ENCODE measurements at places on chromosomes 11 and 22. TPM values are rescaled to one million over a fixed set of nuclear protein-coding genes. Genes with fewer than 3 reads are reported as not detected.

GRCh38 chr22:20117633-20118299 is 740 bp upstream of the TRMT2A start:
- peaks cover 23% of the 10 kb centered on the region for H3K4me1 ChIP-seq
- DNase-seq: peak; percentile 30

DNA sequence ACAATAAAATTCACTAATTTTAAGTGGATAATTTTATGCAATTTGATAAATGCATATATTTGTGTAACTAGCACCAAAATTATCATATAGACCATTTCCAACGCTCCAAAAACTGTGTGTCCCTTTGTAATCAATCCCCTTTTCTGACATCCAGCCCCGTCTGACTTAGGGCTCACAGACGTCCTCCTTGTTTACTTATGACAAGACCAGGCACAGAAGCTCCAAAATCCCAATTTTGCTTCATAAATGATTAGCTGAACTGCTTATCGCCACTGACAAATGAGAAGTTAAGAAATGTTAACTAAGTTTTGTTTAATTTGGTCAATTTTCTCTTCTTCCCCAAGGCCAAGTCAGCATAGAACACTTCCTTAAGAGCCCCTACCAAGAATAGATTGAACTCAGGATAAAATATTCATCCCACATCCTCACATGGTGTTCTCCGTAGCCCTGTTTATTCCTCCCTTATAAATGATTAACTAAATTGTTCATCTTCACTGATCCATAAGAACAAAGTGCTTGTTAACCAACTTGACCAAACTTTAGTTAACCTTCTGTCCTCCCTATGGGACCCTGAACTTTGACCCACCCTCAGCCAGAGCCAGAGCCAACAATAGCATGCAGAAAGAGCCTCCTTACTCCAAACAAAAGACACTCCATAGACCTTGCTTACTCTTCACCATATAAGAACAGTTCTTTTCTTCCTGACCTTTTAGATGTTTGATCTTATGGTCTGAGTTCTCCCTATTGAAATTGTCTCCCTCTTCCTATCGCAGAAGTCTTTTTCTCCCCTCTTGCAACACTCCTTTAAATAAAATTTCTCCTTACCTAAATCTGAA is 30.8 kb upstream of the GLYAT start:
- no peaks in the 10 kb centered on the region for H3K4me1 ChIP-seq
- DNase-seq: no peak
- no peak overlapping the region for H3K4me3 ChIP-seq
- H3K27ac ChIP-seq: no peak overlapping the region

DNA sequence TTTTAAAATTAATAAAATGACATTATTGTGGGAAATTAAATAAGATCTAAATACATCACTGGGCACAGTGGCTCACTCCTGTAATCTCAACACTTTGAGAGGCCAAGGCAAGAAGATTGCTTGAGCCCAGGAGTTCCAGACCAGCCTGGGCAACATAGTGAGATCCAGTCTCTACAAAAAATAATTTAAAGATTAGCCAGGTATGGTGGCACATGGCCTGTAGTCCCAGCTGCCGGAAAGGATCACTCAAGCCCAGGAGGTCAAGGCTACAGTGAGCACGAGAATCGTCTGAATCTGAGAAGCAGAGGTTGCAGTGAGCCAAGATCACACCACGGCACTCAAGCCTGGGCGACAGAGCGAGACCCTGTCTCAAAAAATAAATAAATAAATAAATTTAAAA is 15.9 kb upstream of the CARD10 start:
- H3K4me1 ChIP-seq: peaks cover 28% of the 10 kb centered on the region
- H3K27ac ChIP-seq: no peak overlapping the region
- no peaks in the 10 kb centered on the region for H3K27me3 ChIP-seq
- no peaks in the 10 kb centered on the region for H3K36me3 ChIP-seq
- no peak for DNase-seq

DNA sequence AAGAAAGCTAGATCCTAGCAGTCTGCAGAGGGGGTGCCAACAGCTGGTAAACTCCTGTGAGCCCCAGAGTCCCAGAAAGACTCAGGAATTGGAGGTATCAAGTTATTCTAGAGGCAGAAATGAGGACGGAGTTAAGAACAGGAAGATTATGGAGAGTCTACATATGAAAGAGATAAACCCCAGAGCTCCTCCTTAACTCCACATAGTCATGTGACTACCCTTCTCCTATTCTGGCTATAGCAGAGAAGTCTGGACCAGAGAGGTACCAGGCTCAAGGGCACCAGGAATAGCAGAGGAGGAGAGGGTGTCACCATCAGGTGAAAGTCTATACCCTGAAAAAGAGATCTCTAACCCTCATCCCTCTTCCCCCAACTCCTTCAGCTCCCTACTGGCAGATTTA is 29.6 kb downstream of the SCUBE2 start:
- H3K27me3 ChIP-seq: no peaks in the 10 kb centered on the region
- no peak overlapping the region for H3K4me3 ChIP-seq
- H3K36me3 ChIP-seq: no peaks in the 10 kb centered on the region
- no peak overlapping the region for H3K27ac ChIP-seq
- DNase-seq: no peak
- H3K4me1 ChIP-seq: no peaks in the 10 kb centered on the region

- no peak overlapping the region for H3K27ac ChIP-seq
- H3K4me1 ChIP-seq: no peaks in the 10 kb centered on the region
- DNase-seq: no peak
- H3K36me3 ChIP-seq: no peaks in the 10 kb centered on the region
Measured at GRCh38 chr11:113725407-113725806, 19.3 kb upstream of the TMPRSS5 start.

Gene ATG2A
- total RNA-seq: 30.1 TPM

DNA sequence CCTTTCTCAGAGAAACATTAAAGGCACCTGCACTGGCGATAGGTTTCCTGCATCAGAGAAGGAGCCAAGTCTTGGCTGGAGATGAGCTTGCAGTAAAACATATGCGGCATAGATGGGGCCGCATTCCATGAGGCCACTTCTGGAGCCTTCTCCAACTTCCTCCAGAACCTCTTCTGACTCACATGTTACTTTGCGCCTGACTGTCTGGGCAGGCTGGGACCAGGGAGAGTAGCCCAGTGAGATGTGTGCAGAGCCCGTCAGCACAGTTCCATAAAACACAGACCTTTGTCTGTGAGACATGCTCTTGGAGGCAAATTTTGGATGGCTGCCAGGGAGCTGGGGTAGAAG is 55.4 kb upstream of the BID start:
- peak overlapping the region; percentile 10 for H3K27ac ChIP-seq
- no peak overlapping the region for H3K4me3 ChIP-seq
- no peak for DNase-seq
- peaks cover 4% of the 10 kb centered on the region for H3K36me3 ChIP-seq

DNA sequence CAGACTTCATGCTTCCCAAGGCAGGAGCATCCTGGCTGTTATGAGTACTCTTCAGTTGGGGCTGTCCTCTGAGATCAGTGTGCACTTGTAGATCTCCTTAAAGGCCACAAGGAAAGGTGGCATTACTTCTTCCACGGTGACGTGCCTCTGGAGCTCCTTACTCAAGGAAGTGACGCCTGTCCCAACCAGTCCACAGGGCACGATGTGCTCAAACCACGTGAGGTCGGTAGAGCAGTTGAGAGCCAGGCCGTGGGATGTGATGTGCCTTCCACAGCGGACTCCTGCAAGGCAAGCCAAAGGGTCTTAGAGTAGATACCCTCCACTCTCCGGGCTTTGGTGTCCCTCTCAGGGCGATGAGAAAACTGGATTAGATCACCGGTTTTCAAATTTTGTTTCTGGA is 1.4 kb downstream of the LIPT2 start:
- DNase-seq: no peak
- peaks cover 8% of the 10 kb centered on the region for H3K4me1 ChIP-seq
- no peaks in the 10 kb centered on the region for H3K27me3 ChIP-seq
- peak overlapping the region; percentile 98 for H3K27ac ChIP-seq

Gene OR2AG2
- total RNA-seq: 17.2 TPM

GRCh38 chr11:19872512-19873145 is 160.0 kb downstream of the NAV2 start:
- H3K27ac ChIP-seq: no peak overlapping the region
- H3K27me3 ChIP-seq: no peaks in the 10 kb centered on the region
- no peak for DNase-seq
- H3K4me1 ChIP-seq: peaks cover 5% of the 10 kb centered on the region
- no peak overlapping the region for H3K4me3 ChIP-seq

Gene C11orf42
- not detected for total RNA-seq

DNA sequence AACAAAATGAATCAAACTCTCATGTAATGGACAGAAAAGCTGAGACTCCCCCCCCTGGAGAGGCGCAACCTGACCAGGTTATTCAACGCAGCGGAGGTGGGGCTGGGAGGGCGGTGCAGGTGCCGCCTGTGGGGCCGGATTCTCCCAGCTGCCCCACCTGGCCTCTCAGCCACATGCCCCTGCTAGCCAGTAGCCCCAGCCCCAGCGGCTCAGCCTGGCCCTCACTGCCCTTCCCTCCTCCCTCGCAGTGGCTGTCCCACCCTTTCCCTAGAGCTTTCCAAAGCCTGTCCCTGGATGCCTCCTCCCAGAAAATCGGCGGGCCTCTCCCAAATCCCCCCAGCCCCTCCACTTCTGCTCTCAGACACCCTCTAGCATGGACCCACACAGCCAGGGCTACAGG is 31.2 kb upstream of the RASD2 start:
- peaks cover 4% of the 10 kb centered on the region for H3K27me3 ChIP-seq
- H3K36me3 ChIP-seq: no peaks in the 10 kb centered on the region
- H3K4me1 ChIP-seq: no peaks in the 10 kb centered on the region
- H3K4me3 ChIP-seq: no peak overlapping the region
- no peak for DNase-seq

- DNase-seq: no peak
- H3K4me1 ChIP-seq: no peaks in the 10 kb centered on the region
- no peak overlapping the region for H3K4me3 ChIP-seq
- H3K27me3 ChIP-seq: no peaks in the 10 kb centered on the region
- H3K36me3 ChIP-seq: no peaks in the 10 kb centered on the region
- H3K27ac ChIP-seq: no peak overlapping the region
Measured at GRCh38 chr22:26464312-26464711, 19.3 kb downstream of the HPS4 start.

DNA sequence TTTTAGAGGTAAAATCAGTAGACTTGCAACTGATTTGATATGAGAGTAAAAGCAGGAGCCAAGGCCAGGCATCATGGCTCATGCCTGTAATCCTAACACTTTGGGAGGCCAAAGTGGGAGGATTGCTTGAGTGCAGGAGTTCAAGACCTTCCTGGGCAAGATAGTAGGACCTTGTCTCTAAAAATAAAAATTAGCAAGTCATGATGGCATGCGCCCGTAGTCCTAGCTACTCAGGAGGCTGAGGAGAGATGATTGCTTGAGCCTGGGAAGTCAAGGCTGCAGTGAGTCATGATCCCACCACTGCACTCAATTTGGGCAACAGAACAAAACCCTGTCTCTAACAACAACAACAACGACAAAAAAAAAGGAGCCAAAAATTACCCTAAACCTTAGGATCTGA is 13.5 kb downstream of the SGSM3 start:
- no peak for DNase-seq
- H3K4me1 ChIP-seq: peaks cover 16% of the 10 kb centered on the region
- no peaks in the 10 kb centered on the region for H3K27me3 ChIP-seq
- no peaks in the 10 kb centered on the region for H3K36me3 ChIP-seq
- no peak overlapping the region for H3K4me3 ChIP-seq

DNA sequence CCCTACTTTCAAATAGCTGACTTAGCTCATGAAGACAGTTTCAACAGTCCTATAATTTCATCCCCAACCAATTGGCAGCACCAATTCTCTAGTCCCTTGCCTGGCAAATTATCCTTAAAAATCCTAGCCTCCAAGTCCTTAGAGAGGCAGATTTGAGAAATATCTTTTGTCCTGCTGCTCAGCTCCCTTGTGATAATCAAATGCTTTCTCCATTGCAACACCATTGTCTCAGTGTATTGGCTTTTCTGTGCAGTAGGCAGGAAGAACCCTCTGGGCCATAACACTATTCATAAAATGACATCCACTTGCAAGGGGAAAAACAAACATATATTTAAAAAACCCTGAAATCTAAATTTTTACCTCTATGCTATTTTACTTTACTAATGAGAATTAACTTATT is 89.6 kb downstream of the AASDHPPT start:
- H3K36me3 ChIP-seq: no peaks in the 10 kb centered on the region
- H3K4me3 ChIP-seq: no peak overlapping the region
- no peaks in the 10 kb centered on the region for H3K4me1 ChIP-seq
- DNase-seq: no peak

DNA sequence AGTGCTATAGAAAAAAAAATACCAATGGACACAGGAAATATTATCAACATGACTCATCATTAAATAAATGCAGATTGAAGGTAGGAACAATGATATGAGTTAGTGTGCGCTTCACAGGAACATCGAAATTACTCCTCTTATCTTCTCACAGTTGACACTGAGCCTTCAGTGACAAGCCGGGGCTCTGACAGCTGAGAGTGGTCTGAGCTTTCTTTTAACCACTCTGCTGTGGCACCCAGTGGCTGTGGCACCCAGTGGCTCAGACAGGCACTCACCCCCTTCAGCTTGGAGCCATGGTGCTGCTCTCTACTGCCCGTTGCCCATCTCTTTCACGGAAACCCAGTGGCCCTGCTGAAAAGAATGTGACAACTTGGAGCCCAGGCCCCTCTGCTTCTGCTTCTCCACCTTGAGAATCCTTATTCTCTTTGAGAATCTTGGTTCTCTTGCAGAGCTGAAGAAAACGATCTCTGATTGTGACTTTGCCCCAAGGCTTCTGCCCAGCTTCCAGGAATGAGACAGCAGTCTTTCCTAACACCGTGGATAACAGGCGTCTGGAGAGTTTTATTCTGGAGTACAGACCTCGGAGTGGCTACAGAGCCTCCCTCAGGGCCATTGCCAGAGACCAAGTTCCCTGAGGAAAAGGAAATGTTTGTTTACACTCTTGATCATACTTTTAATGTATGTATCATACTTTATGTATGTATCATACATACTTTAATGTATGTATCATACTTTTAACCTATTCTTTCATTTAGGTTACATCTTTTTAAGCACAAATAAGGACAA is 37.1 kb upstream of the OR8B8 start:
- no peak overlapping the region for H3K4me3 ChIP-seq
- H3K36me3 ChIP-seq: no peaks in the 10 kb centered on the region
- H3K27ac ChIP-seq: no peak overlapping the region
- DNase-seq: no peak
- no peaks in the 10 kb centered on the region for H3K4me1 ChIP-seq
